Trophoblast cell (in vitro differentiated cells and primary cell): ENCODE measurements at places on chromosomes 7 and 10.

DNA sequence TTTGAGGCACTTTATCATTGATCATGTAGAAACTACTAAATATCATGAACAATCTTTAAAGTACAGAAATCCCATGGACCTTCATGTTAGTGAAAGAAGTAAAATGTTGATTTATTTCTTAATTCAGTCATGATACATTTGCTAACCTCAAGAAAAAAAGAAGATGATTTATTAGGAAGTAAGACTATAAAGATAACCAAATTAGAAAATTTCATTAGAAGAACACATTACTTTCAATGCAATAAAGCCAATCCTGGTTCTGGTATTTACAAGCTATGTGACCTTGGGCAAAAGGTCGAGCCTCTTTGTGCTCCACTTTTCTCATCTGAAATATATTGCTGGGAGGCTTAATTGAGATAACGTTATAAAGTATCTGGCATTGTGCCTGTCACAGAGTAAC, 365.0 kb downstream of the KIF20B start:
- no peak for DNase-seq

DNA sequence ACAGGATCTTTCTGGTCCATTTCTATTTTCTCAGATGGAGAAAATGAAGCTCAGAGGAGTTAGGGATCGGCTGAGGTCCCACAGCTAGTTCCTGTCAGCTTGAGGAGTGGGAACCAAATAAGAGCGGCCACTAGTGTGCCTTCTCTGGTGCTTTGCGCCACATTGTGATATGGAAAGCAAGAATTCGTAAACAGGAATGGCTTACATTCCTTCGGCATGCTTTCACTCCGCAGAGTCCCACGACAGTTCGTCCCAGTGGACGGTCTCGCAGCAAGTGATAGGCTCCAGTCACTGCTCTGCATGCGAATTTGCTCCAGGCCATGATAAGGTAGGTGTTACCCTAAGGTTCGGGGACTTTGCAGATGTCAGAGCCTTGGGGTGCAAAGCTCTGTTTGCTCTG, 41.5 kb upstream of the PTF1A start:
- no peak for DNase-seq

- no peak for DNase-seq
These were observed 15.5 kb upstream of the SEMA3C start for GRCh38 chr7:80934321-80934720.

DNA sequence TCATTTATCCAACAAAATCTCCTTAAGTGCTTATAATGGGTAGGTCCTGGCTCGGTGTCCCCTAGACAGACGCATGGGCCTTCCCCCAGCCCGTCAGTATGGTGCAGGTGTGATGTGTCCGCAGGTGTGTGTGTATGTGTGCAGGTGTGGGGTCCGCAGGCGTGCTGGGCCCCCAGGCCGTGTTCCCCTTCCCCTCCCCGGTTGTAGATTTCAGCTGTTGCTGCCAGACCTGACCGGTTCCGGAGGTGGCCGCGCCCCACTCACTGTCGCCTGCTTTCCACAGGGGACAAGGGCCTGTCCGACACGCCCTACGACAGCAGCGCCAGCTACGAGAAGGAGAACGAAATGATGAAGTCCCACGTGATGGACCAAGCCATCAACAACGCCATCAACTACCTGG, 50.5 kb downstream of the FIGNL1 start:
- DNase-seq = no peak

GRCh38 chr10:28922127-28922526, 244.8 kb downstream of the BAMBI start:
- no peak for DNase-seq

DNA sequence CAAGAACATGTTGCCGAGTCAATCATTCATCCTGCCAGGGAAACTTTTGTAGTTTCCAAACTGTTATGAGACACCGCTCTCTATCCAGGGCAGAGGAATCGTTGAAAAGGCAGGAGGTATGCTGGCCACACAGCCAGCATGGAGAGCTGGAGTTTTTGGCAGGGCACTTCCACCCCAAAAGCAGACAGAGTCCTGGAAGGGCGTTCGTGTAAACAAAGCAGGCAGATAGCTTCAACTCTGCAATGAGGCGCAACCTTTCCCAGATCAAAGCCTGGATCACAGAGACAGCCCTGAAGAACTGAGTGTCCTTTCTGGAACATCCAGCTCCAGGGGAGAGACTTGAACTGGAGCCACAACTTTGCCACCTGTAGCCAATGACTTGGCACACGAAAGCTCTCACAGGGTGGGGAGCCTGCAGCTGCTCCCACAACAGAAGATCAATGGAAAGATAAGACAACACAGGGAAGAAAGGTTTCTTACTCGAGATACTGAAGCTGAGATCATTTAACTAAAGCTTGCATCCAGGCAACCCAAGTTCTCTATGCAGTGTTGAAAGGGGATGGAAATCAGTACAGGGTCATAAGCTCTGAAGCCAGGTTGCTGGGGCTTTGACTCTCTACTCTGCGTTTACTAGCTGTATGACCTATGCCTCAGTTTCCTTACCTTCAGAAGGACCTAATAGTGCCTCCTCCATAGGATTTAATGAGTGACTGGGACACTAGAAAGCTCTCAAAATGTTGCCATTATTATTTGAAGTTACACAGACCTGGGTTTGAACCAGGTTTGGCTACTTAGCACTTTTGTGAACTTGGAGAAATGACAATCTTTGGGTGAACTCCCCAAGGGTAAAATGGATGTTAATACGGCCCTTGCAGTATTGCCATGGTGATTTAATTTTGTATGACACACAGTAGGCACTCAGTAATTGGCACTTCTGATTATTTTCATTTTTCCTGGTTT, 434.8 kb upstream of the NPVF start:
- DNase-seq = no peak

DNA sequence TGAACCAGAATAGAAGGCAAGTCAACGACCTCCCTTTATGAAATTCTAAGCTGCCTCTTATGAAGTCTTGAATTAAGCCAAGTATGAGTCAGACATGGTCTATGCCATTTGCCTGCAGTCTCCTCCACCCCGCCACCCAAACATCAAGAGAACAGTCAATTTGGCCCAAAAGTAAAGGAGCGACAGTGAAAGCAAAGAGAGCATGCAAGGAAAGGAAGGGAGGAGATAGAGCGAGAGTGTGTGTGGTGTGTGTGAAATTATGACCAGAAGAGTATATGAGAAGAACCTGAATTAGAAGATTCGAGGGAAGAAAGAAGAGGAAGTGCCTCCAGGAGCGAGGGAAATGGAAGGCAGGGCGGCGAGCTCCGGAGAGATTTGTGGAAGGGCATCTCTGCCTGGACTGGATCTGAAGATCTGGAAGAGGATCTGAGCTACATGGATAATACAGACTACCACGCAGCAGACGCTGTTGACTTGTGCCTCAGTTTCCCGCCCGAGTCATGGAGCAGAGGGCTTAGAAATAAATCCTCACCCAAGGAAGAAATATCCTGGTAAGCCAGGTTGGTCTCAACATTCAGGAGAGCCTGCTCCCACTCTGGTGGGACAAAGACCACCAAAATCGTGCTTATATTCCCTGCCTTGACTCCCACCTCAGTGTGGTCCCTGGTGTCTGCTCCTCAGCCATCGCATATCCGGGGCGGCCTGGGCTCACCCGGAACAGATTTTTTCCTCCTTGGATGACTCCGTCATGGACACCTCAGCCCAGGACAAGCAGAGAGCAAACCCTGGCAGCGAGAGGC, 459 bp downstream of the ZDHHC6 start:
- no peak for DNase-seq

- DNase-seq = no peak
These were observed 14.6 kb upstream of the PPP2R2D start for GRCh38 chr10:131886237-131886636.
